ENCODE measurements at places on chromosomes 3 and 15.

DNA sequence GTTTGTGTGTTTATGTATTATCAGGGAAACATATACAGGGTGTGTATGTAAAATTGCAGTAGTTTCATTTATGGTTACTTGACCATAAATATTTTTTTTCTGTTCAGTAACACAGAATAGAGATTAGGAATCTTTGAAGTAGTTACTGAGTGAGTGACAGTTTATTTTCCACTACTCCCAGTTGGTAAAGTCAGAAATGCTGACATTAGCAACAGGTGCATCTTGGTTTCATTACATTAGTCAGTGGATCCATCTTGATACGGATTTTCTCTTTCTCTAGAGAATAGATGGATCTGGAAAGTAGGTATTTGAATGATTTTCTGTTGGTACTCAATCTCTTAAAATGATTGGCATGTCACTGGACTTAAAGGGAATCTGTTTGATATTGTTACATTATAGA is 6.0 kb downstream of the UBE2E2 start:
- DNase-seq, result no peak

- DNase-seq, result no peak
These were observed 21.8 kb downstream of the EMC7 start for GRCh38 chr15:34079904-34080303.

DNA sequence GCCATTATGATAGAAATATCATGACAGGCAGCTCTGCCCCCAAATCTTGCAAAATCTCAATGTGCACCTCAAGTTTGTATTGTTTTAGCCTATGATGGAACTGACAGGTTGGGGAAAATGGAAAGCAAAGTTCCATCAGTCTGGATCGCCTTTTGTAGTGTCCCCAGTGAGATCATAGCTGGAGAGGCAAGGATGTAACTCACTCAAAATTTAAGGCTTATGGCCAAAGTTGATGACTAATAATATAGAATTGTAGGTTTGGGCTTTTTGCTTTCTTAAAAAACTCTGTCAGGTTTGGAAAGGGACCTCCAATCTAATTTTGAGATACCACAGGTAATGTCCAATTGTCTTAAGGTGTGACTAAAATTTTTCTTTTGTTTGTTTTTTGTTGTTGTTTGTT is 1.4 kb upstream of the ACP3 start:
- no peak for DNase-seq

DNA sequence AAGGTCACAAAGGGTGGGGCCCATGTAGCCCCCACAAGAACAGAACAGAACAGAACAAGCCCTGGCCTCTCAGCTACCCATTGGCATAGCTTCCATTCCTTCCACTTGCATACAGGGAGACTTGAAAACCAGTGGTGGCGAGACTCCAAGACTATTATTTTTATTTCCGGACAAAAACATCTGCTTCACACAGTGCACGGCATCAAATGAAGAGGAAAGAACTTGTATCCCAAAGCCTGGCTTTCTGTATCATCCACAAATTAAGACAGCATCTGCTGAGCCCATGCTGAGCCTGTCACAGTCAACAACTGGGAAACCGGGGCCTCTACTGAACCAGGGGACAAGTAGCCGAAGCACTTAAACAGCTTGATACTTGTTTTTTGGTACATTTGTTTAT is 56.0 kb downstream of the CLEC3B start:
- DNase-seq, result no peak

DNA sequence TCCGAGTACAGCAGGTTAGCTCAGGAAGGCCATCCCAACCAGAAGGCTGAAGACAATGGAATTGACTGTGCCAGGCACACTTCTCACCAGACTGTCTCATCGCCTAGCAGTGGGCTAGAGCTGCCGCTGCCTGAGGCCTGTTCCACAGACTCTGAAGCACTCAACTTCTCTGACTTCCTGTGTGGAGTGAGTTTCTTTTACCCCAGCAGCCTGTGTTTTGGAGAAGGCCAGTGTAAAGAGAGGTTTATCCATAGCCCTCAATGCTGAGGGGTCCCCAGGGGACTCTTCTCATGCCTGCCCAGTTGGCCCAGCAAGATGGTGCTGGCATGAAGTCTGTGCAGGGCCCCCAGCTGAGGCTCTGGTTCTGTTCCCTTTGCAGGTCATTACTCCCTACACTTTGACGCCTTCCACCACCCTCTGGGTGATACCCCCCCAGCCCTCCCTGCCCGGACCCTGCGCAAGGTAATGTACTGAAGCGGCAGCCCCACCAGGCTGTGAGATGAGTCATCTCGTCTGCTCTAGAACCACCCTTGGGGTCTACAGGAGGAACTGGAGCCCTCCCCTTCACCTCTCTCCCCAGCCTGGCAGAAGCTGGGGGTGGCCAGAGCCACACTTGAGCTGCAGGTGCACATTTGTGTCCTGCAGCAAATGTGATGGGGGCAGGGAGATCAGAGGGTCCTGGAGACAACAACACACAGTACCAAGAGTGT is 5.2 kb upstream of the MANF start:
- no peak for DNase-seq

GRCh38 chr3:79947469-79947868 is 179.7 kb upstream of the ROBO1 start:
- no peak for DNase-seq

GRCh38 chr15:80483725-80484161 is 79.6 kb downstream of the ARNT2 start:
- DNase-seq, result peak; percentile 62

- DNase-seq, result no peak
These were observed 51.7 kb downstream of the PHLDB2 start for GRCh38 chr3:111910806-111911205.

Data from DMS79 treated with DMSO at 0.1 percent for 48 hours (cell line).